ENCODE measurements at places on chromosomes 4 and X.

DNA sequence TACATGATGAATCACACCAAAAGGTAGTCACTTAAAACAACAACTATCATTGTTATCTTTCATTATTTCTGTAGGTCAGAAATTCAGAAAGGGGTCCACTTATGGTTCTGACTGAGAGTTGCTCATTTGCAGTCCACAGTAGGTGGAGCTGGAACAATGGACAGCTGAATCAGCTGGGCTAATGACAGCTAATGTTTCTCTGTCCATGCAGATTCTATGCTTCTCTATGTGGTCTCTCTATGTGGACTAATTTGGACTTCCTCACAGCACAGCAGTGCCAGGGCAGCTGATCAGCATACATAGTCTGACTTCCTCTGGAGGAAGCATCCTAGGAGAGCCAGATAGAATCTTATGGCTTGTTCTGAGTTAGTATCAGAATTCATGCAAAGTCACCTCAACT, 131.7 kb upstream of the INTU start:
- no peak for DNase-seq

- no peak for DNase-seq
Observed at GRCh38 chrX:9555354-9555753, 90.5 kb downstream of the TBL1X start.

GRCh38 chr4:121792966-121793365, 8.2 kb upstream of the EXOSC9 start:
- no peak for DNase-seq

GRCh38 chr4:128916832-128917231, 107.3 kb downstream of the JADE1 start:
- DNase-seq: no peak
